Hypothalamus (tissue), 51 donors: ENCODE measurements at places on chromosomes 7 and 10.

- no peak for DNase-seq
Observed at GRCh38 chr10:29610876-29611647, 23.7 kb downstream of the SVIL start.

DNA sequence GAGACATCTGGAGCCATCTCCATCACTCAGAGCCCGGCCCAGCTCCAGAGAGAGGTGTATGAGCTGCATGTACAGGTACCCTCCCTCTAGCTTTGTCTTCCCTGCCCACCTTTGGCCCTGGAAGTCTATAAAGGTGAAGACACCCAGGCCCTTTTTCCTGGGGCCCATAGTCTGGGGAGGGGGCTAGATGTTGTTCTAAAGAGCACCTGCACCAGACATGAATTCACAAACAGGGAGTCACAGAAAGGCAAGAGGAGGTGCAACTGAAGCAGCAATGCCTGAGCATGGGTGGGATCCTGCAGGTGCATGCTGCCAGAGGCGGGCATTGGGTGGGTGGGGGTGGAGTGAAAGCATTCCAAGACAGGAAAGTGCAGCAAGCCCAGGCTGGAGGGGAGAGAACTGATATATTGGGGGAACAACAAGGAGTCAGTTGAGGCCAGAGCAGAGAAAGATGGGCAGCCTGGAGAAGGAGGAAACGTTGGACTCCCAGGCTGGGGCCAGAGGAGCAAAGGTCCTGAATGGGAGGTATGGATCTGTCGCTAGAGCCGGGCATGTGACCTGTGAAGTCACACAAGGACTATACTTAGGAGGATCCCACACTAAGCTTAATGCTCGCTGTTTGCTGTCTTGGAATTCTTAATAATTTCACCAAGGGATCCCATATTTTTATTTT lies 11.7 kb downstream of the CDHR1 start:
- DNase-seq, result no peak

- no peak for DNase-seq
Observed at GRCh38 chr10:12638781-12639180, 289.4 kb downstream of the CAMK1D start.

- no peak for DNase-seq
Observed at GRCh38 chr7:94412762-94413322, 18.1 kb downstream of the COL1A2 start.

GRCh38 chr7:28792858-28793257 lies 165.3 kb downstream of the TRIL start:
- no peak for DNase-seq

GRCh38 chr7:1364068-1364905 lies 95.0 kb downstream of the MICALL2 start:
- DNase-seq, result no peak

- no peak for DNase-seq
Observed at GRCh38 chr10:93548376-93549071, 17.9 kb upstream of the FFAR4 start.

DNA sequence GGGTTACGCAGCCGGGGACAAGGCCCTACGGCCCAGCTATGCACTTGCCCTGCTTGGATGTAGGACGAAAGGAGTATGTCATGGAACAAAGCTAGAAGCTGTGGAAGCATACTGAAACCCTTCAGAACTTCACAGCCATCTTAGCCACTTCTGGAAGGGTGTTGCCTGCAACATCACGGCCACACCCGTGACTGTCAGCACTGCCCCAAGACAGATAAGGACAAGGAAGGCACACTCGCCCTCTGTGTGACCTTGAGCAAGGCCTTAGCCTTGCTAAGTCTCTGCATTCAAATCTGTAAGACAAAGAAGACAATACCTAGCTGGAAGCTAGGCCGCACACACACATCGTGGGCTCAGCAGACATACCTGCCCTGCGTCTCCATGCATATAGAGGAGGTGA lies 352.5 kb upstream of the MGMT start:
- DNase-seq, result no peak

DNA sequence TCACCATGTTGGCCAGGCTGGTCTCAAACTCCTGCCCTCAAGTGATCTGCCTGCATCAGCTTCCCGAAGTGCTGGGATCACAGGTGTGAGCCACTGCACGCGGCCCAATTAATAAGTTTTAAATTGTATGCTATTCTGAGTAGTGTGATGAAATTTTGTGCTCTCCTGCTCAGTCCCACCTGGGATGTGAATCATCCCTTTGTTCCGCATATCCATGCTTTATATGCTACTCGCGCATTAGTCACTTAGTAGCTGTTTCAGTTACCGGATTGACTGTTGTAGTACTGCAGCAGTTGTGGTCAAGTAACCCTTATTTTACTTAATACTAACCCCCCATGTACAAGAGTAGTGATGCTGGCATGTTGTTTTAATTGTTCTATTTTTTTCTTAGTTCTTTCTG lies 47.3 kb upstream of the OIT3 start:
- no peak for DNase-seq

- no peak for DNase-seq
Observed at GRCh38 chr7:13032084-13032483, 344.7 kb downstream of the ARL4A start.

DNA sequence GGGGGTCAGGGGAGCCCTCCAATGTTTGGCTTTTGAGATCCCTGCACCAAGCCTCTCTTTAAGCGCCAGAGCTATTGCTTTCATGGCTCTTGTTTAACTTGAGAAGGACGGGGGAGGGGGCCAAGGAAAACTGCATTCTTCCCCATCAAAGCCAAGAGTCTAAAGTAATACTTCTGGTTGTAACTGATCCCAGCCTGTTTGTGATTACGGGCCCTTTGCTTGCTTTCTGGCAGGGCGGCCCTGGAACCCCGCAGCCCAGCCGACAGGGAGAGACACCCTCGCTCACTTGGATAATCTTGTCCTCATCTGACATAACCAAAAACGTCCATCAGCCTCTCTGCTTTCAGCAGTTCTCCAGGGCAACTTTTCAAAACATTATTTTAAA lies 154.7 kb downstream of the NEURL1 start:
- no peak for DNase-seq

DNA sequence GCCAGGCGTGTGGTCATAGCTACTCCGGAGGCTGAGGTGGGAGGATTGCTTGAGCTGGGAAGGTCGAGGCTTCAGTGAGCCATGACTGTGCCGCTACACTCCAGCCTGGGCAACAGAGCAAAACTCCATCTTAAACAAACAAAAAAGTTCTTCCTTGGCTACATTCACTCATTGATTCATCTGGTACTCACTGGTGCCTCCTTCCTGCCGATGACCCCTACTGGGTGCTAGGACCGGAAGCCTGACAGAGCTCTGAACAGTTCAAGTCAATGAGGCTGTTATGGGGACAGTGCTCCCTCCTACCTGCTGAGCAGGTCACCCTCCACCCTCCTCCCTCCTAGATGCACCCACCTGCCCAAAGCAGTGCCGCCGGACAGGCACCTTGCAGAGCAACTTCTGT lies 4.9 kb downstream of the PCOLCE start:
- DNase-seq, result no peak

DNA sequence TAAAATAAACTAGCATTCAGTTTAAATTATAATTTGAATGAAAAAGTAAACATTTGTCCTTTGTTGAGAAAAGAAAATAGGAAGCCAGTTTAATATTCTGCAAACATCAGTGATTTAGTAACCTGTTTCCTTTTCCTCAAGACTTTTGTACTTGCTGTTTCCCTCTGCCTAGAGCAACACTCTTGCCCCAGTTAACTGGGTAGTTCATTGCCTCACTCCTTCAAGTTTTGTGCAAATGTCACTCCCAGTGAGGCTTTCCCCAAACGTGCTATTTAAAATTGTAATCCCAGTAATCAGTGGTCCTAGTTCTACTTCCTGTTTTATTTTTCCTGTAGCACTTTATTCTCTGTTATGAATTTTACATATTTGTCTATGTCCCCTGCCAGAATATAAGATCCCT lies 23.8 kb downstream of the DLD start:
- no peak for DNase-seq

DNA sequence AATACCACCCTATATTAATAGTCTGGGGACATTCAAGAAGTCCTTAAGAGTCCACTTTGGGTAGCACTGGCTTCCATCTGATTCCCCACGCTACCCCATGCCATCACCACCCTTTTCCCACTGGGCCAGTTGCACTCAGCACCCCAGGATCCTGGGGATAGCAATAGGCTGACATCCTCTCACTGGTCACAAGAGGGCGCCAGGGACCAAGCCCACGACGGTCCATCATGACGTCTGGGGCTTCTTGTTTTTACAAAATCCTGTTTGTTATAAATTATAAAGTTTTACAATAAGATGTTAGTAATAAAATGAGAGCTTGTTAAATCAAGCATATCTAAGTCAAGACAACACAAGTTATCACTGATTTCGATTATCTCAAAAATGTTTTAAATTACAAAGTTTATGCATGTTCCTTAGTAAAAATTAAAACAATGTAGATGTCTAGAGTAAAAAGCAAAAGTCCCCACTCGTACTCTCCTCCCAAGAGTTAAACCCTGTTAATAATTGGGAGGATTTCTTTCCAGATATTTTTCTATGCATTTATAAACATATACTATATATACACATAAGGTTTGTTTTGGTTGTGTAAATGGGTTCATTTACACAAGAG lies 15.4 kb downstream of the GPNMB start:
- DNase-seq, result no peak

GRCh38 chr10:133315847-133316246 lies 7.1 kb downstream of the ZNF511 start:
- no peak for DNase-seq

- peak; percentile 83 for DNase-seq
Observed at GRCh38 chr10:78263521-78263988, 229.9 kb downstream of the RPS24 start.

DNA sequence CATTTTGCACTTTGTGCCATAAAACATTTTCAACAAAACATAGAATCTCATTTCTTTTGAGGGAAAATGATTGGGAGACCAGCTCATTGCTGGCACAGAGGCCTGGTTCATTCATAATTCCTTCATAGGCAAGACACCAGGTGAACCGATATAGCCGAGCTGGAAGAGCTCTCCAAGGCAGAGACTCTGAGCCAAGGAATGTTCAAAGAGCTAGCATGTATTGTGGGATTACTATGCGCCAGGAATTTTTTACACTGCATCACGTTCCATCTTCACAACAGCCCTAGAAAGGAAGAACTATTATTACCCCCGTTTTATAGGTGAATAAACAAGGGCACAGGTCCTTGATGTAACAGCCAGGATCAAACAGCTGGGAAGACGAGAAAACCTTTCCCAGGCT lies 2.1 kb upstream of the IL6 start:
- no peak for DNase-seq

DNA sequence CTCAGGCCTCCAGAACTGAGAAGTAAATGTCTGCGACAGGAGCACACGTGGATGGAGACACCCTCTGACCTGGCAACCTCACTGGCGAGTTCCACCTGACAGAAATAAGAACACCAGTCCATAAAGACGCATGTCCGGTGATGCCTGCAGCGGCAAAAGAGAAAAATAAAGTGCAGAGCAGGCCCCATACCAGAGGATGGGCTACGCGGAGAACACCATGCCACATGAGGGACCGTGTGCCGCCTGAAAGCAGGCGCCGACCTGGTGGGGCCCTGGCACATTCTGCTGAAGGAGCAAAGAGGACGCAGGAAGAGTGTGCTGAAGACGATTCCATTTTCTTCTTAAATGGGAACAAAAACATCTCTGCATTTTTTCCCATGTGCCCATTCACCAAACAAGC lies 105.0 kb downstream of the VIPR2 start:
- no peak for DNase-seq

- DNase-seq, result no peak
Observed at GRCh38 chr7:16803881-16804673, 722 bp downstream of the AGR2 start.

- DNase-seq, result no peak
Observed at GRCh38 chr7:98058186-98058585, 48.5 kb upstream of the LMTK2 start.

DNA sequence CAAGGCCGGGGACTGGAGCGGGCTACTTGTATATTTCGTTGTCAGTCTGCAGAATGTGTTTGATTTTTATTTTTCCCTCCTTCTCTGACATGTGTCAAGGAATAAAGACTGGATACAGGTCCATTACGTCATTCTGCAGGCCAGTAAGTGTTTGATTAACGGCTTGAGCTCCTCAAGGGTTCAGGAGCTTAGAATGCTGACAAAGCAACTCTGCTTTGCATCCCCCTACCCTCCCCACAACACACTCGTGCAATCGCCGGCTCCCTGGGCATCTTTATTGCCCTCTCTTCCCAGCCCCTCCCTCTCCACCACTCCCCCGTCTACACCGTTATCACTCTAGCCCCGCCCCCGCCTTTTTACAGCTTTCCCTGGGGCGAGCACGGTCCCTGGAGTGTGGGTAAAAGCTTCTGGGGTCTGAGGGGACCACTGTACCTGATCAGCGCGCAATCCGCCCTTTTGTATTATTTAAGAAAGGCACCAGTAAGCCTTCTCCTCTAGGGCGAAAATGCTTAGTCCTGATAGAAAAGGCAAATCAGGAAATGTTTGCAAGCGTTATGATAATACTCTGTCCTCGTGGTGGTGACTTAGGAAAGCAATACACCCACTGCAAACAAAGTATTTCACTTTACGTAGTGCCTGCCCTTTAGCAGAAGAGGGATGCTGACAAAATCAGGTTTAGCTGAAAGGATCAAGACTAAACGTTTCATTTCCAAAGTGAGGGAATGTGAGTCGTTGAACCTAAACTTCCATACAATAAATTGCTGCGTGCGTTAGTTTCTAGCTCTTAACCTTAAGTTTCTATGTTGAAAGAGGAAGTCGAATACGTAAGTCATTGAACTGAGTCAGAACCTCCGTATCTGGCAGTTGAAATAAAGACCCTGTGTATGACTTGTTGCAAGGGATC lies 1.4 kb upstream of the CREB5 start:
- no peak for DNase-seq

DNA sequence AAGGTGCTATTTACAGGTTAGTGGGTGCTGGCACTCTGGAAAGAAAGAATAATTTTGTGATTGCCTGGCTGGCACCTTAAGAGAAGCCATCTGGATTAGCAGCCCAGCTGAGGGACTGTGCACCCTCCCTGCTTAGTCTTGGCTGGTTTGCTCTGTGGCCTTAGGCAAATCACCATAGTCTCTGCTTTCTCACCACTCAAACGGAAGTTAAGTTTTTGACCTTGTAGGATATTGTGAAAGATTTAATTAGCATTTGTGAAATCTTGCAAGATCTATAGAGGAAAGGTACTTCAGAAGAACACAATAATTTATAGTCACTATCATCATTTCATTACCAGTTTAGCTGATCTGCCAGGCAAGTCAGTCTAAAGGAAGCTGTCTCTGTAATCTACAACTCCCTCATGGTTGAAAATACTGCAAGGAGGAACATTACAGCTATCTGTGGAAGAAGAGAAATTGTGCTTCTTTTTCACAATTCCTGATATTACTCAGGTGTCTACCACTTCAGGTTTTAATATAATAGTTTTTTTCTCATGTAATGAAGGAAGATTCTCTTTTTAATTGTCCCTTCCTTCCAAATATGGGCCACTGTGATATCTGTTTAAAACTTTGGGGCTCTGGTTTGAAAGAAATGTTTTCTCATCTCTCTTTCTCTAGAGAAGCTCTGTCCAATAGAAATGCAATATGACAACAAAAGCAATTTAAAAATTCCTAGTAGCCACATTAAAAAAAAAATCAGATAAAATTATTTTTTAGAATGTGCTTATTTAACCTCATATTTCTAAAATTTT lies 219.6 kb downstream of the PTEN start:
- DNase-seq, result no peak
